ENCODE measurements at places on chromosomes 2 and 18.

DNA sequence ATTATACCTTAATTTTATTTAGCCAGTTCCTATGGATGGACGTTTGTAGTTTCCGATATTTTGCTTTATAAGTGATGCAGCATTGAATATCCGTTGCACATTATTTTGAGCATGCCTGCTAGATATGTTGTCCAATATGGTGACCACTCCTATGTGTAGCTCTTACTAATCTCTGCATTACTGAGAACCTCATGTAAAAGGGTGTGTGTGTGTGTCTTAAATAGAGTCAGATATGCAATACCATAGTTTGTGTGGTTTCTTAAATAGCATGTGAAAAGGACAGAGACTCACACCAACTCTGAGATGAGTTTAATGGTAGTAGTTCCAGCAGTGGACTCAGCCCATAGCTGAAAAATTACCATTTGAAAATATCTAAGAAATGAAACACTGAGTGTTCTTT is 32.3 kb downstream of the CD8A start:
- DNase-seq, result no peak

DNA sequence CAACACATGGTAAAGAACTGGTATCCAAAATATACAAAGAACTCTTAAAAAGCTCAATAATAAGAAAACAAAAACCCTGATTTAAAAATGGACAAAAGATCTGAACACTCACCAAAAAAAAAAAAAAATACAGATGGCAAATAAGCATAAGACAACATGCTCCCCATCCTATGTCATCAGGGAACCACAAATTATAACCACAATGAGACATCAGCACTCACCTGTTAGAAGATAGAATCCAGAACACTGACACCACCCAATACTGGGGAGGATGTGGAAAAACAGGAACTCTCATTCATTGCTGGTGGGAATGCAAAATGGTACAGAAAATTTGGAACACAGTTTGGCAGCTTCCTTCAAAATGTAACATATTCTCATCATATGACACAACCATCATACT is 66.7 kb downstream of the TMX3 start:
- DNase-seq, result no peak

DNA sequence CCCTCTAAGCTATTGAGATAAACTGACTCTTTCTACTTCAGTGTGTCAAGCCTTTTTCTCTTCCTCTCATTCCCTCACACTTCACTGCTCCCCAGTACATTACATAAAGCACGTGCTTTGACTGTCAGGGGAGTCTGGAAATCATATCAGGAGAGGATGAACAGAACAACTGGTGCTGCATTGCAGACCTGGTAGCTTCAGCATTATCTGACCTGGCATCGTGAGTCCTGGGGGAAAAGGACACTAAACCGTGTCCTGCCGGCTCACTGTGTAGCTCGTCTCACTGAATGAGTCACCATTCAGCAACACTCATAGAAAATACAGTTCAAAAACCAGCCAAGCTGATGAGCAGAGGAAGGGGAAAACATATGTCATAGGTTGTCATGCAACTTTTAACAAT is 108.5 kb upstream of the UNC80 start:
- DNase-seq, result no peak

- DNase-seq, result no peak
These were observed 133.1 kb downstream of the GCA start for GRCh38 chr2:162477011-162477410.

- DNase-seq, result peak; percentile 15
These were observed 14.7 kb downstream of the PCARE start for GRCh38 chr2:29059624-29060023.

DNA sequence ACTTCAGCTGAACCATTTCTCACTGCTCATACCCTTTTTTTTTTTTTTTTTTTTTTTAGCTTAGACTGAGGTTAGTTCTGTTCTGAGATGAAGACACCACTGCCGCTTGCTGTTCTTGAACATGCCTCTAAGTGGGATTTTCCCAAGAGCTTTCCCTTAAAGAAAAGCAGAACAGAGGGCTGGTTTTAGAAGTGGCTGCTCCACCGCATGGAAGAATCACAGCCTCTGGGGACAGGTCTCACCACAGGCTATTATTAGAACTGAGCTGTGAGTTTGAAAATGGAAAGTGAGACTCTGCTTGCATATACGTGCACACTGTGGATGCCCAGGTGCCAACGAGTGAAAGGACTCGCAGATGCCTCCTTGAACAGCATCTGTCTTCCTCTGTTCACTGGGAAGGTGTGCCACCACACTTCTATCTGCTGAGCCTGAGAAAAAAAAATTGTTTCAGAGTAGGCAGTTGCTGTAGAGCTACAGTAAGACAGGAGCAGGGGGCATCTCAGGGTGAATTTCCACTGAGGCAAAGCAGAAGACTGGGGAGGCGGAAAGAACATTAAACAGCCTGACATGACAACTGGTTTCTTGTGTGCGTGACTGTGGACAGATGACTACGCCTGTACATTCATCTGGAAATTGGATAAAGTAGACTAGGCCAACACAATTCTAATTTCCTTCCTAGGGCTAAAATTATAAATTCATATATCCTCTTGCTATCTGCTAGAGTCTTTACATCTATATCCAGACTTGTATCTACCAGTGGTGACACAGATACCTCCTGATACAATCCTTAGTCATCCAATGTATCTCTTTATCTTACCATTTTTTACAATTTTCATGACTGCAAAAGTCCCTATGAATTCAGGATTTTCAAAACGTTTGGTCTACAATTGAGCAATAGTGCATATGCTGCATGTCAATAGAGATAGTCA is 1045.7 kb upstream of the CELF4 start:
- DNase-seq, result no peak

GRCh38 chr2:240132651-240132980 is 3.5 kb downstream of the COPS9 start:
- DNase-seq, result no peak

- no peak for DNase-seq
These were observed 58.7 kb downstream of the FASTKD2 start for GRCh38 chr2:206824087-206824618.

Measured in suppressor macrophage treated with lipopolysaccharide for 4 hours (primary cell).